Pulmonary artery endothelial cell (primary cell): ENCODE measurements at places on chromosomes 2 and 18.

DNA sequence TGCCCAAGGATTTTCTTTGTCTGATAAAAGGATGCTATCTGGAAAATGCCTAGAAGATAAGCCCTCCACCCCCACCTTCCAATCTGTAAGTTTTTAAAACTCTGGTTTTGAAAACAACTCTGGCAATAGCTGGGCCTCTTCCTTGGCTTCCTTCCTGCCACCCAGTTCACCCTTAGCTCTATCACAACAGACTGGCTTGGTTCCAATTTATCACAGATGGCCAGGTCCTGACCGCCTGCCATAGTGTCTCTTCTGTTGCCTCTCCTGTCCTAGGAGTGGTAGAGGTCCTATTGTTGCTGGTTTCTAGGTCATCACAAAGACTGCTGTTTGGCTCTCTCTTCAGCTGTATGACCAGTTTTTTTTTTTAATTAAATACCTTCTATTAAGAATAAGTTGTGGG lies 1727.9 kb upstream of the SLC39A10 start:
- no peak for DNase-seq

- DNase-seq, result no peak
Measured at GRCh38 chr2:219627103-219628100, at the start of gene SLC4A3. SLC4A3 (plus strand) TSS chr2:219627630; CDS start chr2:219627993, 363 bp downstream.

GRCh38 chr2:25034081-25034480 lies 7.8 kb upstream of the EFR3B start:
- no peak for DNase-seq

DNA sequence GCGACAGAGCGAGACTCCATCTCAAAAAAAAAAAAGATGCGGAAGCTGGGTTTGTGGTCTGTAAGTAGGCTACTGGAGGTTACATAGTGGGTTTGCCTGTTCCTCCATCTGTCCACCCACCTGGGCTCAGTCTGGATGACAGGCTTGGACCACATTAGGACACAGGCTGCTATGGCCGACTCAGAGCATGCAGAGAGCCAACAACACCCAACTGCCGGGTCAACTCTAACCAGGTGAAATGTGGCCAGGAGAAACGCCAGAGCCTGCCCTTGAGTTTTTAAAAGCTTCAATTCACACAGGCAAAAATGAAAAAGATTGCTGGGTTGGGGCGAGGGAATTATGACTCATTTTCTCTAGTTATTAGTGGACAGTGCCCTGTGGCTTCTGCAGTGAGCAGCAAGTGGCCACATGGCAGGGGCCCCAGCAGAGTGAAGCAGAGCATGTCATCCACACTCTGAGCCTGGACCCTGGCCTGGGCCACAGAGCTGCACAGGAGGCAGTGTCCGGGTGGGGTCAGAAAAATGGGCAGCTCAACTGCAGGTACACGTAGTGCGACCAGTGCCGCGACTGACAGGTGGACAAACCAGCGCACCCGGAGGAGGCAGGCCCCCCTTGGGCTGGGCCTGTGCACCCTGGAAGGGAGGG lies 67.4 kb downstream of the BIN1 start:
- DNase-seq, result no peak

DNA sequence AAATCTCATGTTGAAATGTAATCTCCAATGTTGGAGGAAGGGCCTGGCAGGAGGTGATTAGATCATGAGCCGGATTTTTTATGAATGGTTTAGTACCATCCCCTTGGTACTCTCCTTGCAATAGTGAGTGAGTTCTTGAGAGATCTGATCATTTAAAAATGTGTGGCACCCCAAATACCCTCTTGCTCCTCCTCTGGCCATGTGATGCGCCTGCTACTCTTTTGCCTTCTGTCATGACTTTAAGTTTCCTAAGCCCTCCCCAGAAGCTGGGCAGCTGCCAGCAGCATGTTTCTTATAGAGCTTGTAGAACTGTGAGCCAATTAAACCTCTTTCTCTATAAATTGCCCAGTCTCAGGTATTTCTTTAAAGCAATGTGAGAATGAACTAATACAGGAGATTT lies 72.6 kb upstream of the FIGN start:
- DNase-seq, result no peak

- DNase-seq, result peak; percentile 37
Measured at GRCh38 chr2:118013724-118014491, at the start of gene CCDC93. CCDC93 (minus strand) TSS chr2:118014070; CDS start chr2:118013995, 75 bp downstream.

DNA sequence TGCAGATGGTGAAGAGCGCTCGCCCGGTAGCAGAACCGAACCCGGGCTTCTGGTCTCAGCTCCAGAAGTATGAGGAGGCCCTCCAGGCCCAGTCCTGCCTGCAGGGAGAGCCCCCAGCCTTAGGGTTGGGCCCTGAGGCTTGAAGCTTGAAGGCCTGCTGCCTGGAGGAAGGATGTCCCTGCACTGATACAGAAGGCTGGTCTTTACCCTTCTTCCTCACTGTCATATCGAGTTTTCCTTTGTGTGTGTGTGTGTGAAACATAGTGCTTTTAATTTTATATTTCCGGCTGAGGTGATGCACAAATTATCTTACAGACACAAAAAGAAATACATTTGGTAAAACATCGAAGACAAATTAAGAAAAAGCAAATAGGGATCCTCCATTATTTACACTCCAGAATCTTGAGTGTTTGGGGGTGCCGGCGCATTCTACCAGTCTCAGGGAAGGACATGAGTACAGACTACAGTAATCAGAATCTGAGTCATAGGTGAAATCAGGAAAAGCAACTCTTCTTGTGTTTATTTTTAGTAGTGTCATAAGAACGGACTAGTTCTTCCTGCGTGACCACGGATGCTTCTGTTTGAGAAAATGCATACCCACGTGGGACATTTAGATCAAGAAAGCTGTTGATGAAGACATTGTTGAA lies 1.3 kb downstream of the DUSP28 start:
- DNase-seq, result no peak

- DNase-seq, result no peak
Measured at GRCh38 chr18:27952741-27953140, 224.2 kb downstream of the CDH2 start.

GRCh38 chr2:794554-795241 lies 117.5 kb upstream of the TMEM18 start:
- DNase-seq, result no peak

- DNase-seq, result no peak
Measured at GRCh38 chr2:212997526-212998020, 153.8 kb downstream of the IKZF2 start.

GRCh38 chr2:23213196-23213595 lies 171.8 kb upstream of the KLHL29 start:
- no peak for DNase-seq

DNA sequence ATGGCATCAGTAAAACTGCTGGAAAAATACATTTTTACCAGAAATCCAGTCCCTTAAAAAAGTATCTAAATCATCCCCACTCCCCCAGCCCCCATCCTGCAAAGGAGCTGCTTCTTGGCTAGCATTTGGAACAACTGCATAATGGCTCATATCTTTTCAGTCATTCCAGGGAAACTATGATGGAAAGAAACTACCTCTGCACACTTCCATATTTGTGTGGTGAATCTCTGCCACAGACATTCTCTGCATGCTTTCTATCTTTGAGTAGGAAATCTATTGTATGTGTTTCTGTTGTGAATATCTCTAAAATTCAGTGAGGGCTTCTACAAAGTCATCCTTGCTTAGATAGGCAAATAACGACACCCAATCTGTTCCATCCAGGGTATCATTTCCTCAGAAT lies 632.3 kb downstream of the LRP1B start:
- no peak for DNase-seq

DNA sequence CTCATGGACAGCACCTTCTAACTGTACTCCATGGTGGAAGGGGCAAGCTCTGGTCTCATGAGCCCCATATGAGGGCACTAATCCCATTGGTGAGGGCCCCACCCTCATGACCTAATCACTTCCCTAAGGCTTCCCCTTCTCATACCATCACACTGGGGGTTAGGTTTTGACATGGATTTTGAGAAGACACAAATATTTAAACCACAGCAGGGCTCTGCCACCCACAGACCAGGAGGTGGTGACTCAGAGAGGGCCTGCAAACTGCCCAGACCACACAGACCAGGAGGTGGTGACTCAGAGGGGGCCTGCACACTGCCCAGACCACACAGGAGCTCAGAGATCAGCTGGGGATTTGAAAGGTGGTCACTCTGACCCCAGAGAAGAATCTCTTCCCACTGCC lies 222.0 kb downstream of the KLHL29 start:
- DNase-seq, result no peak

- DNase-seq, result no peak
Measured at GRCh38 chr2:45946023-45946422, 294.5 kb downstream of the PRKCE start.

DNA sequence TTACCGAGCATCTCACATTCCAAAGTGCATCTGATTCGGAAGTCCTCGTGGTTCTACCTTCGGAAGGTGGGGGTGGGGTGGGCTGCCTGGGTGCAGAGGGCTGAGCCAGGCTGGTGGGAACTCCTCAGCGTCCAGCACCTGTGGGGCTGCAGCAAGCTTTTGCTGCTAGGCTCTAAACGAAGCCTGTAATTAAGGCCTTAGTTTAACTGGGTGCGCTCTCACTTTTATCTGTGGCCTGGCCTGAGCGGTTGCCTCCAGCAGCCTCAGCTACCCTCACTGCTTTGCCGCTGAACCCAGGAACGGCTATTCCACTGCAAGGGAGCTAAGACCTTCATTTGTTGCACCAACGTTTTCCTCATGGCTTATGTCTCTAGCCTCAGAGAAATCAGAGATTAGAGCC lies 48.4 kb downstream of the TMEM17 start:
- no peak for DNase-seq

GRCh38 chr2:197804758-197805714 lies 643 bp downstream of the PLCL1 start:
- DNase-seq, result no peak

GRCh38 chr2:41580806-41581205 lies 467.0 kb upstream of the PKDCC start:
- DNase-seq, result no peak
